Hindlimb muscle (tissue), 1 donor: ENCODE measurements at places on chromosomes 11 and 22.

DNA sequence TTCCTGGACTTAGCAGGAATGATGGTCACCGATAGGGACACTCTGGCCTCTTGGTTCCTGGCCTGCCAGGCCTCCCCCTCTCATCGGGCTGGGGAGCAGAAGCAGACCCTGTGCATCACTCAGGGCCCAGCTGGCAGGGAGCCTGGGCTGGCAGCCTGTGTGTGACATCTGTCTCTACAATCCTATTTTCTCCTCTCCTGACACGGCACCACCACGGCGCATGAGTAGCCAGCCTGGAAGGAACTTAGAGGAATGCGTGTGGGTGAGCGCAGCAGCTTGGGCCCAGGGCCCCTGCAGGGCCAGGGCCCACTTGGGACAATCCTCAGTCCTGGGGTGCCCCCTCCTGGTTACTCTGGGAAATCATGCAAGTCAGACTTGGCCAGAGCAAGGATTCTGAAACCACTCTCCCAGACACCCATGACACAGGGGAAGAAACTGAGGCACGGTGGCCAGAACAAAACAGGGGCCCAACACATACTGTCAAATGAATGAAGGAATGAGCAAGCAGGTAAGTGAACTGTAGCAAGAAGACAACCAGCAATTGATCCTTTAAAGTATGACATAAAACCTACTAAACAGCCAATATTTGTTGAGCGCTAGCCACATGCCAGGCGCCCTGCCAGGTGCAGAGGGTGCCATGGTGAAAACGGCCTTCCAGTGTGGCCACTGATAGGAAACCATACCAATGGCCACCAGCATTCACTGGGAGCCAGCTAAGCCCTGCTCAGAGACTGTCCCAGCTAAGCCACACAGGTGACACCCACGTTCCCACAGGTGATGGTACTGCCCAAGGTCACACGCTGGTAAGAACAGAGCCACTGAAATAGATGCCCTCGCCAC lies 13.3 kb downstream of the RSPH14 start:
- peak; percentile 58 for DNase-seq

DNA sequence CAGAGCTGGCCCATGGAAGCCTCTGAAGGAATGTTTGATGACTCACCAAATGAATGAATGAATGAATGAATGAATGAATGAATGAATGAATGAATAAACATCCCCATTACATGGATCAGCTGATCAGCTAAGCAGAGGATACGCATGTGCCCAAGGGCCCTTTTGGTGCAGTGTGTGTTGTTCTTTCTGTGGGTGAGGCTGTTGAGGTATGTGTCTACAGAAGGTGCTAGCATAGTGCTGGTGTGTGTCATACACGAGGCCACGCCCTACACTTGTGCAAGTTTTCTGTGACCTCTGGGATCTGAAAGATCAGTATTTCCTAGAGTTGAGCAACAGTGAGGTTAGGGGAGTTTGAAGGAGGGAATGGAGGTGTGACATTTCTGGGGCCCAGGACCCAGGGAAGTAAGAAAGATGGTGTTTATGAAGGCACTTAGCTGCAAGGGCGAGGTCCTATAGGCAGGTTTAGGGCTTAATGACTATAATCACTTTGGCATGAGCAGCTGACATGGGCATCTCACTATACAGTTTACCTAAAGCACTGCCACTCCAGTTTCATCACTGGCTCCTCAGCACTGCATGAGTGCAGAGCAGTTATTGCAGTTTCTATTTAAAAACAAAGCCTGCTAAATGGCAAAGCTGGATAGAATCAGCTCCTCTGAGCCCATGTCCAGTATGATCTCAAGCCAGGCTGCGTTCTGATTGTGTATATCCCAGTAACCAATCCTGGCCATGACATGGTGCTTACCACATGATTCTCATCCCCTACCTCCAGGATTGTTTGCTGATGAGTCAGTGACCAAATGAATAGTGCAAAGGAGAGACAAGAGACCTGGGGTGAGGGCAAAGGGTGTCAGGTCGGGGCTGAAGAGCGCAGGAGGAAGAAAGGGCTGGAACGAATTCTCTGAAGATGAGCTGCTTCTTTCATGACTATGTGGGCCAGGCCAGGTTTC lies 36.4 kb upstream of the E2F8 start:
- DNase-seq: no peak

GRCh38 chr22:45863981-45864751 lies 112.8 kb downstream of the WNT7B start:
- peak; percentile 77 for DNase-seq

DNA sequence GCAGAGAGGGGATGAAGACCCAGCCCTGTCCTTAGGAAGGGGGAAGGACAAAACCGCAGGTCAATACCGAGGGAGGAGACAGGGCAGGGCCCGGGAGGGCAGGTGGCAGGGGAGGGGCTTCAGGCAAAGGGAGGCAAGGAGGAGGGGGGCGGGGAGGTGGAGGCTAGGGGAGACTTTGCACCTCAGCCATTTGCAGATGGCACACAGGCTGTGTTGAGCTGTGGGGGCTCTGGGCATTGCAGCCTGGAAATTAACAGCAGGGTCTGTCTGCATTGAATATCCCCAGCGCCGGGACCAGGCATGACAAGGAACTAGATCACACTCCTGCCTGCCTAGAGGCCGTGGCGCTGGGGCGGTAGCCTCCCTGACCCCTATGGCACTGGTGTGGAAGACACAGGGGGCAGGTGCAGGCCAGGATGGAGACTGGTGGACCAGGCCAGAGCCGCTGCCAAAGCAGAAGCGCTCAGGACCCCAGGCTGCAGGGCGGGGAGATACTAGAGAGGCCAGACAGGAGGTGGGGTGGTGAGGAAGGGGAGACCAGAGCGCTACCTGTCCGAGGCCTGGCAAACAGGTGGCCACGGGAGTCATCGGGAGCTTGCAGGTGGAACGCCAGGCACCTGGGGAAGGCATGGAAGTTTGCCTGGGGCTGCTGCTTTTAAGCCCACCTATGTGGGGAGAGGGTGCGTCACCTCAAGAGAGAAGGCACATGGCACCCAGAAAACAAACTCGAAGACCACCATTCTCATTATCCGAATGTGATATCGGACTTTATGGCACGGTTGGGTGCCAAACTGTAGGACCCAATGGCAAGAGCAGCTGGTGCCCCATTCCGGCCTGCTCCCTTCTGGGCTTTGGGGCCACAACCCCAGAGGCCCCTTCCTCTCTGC lies 11.5 kb downstream of the CBX6 start:
- no peak for DNase-seq

DNA sequence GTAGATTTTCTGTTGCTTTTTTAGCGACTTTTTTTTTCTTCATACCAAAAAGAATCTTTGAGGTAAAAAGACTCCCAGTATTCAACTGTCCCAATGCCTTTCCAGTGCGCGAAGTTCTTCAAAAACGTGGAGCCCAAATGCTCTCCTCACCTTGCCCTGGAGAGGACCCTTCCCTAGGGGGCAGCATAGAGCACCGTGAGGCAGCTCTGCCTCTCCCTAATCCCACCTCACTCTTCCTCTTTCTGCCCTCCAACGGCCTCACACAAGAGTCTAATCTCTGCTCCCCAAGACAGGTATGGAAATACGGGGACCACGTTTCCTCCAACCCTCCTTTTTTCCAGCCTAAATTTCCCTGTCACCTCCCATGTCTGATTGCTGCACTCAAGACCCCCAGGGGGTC lies 117.5 kb upstream of the ALX4 start:
- no peak for DNase-seq
